ENCODE measurements at places on chromosomes 13 and 19. TPM values are rescaled to one million over a fixed set of nuclear protein-coding genes. Genes with fewer than 3 reads are reported as not detected.
A peak's percentile ranks its signal among the peaks of the same experiment; 100 is the strongest.

DNA sequence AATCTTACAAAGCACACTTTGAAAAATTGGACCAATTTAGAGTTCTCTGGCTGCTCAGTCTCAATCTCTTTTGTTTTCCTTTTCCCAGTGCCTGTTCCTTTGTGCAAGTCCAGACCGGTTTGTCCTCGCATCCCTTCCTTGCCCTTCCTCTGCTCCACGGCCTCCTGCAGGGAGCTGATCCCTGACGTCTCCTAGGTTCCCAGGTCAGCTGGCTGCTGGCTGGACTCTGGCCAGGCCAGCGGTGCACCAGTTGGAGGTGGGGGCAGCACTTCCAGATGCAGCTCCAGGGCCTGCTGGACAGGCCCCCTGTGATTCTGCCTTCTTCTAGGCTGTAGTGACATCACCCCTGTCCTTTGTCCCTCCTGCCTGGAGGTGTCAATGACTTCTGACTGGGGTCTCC lies 44.0 kb upstream of the KPNA3 start:
- no peak for DNase-seq

DNA sequence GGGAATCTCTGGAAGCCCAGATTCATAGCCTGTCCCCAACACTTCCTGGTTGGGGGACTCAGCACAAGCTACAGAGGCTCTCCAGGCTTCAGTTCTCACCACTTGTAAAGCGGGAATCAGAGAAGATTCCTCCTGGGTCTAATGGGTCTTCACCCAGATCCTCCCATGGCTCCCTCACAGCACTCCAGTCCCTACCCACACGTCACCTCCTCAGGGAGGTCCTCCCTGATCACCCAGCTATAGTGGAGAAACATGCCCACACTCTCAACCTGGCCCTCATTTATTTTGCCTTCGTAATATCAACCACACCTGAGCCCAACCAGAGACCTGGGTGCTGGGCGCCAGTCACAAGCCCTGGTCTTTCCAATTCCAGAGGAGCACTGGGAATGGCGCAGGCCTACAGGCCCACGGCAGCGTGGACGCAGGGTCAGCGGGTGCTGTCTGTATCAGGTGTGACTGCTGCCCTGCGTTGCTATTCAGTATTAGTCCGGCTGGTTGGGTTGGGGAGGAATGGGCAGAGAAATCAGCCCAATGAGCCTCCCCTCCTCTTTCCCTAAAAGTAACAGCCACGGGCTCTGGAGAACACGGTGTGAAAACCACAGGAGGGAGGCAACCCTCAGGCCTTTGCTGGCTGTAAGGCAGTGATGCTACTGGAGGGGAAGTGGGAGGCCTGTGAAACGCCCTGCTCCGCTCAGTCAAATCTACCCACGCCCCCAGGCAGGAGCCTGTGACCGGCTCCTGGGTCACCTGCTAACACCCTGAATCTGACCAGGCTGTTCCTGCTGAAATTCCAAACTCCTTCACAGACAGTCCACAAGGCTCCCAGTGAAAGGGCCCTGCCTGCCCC lies 5.2 kb downstream of the AKT2 start:
- DNase-seq = no peak

GRCh38 chr13:47100214-47100853 lies 203.5 kb upstream of the HTR2A start:
- DNase-seq = no peak

DNA sequence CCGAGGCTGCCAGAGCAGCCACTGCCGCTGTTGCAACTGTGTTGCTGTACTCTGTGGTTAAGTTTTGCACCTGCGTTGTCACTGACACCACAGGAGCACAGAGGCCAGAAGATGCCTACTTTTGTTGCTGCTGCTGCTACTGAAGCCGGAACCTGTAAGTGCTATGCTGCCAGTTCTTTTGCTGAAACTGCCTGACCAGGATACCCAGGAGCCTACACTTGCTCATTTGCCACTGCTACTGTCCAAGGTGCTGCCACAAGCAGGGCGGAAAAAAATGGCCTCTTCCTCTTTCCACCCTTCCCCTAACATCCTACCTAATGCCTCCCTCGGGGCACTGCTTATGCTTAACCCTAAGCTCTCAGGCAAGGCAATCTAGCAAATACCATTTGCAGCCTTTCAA lies 29.0 kb upstream of the NBEA start:
- no peak for DNase-seq

- no peak for DNase-seq
These were observed 418 bp downstream of the ZNF444 start for GRCh38 chr19:56141417-56141993.

GRCh38 chr19:15675560-15675959 lies 2.7 kb downstream of the CYP4F12 start:
- DNase-seq = no peak

DNA sequence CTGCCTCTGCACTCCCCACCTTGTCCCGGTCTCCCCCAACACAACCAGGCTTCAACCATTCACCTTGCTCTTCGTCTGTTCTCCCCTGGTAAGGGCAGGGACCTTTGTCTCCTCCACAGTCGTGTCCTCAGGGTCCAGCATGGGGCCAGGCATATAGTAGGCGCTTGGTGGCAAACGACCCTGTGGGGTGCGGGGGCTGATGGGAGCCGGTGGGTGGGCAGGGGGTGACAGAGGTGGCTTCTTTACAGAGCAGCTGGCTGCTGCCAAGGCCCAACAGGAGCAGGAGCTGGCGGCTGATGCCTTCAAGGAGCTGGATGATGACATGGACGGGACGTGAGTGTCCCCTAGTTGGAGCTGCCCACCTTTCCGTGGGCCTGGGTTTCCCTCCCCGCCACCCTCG lies 9.7 kb downstream of the PRKCSH start:
- DNase-seq = no peak

DNA sequence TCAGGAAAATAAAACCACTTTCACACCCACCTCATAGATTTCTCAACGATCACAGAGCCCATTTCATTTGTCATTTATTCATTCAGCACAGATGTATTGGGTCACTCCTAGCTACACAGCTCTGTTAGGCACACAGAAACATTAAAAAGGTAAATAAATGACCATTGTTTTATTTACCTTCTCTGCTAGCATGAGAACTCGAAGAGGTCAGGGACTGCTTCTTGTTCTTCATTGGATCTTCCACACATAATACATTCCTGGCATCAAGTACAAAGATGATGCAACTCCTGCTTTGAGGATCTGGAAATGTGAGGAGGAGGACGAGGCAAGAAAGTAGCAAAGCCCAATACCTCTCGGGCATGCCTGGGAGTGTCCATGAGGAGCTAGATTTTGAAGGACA lies 168.1 kb downstream of the RBM26 start:
- no peak for DNase-seq

- no peak for DNase-seq
These were observed 309.3 kb downstream of the DCT start for GRCh38 chr13:94170145-94170571.

- no peak for DNase-seq
These were observed 13.1 kb downstream of the NAXD start for GRCh38 chr13:110628477-110628793.

GRCh38 chr13:30805603-30806011 lies 70.3 kb downstream of the ALOX5AP start:
- DNase-seq = peak; percentile 68

DNA sequence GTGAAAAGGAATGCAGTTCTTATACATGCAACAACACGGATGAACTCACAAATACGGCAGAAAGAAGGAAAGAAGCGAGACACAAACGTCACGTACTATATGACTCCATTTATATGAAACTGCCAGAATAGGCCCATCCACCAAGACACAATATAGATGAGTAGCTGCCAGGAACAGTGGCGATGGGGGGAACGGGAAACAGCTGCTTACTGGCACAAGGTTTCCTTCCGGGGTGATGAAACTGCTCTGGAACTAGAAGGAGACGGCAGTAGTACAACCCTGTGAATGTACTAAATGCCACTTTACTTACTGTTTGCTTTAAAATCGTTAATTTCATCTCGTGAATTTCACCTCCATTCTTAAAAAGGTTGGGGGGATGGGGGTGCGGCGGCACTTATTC lies 28.9 kb downstream of the MLLT1 start:
- DNase-seq = no peak

GRCh38 chr13:77857531-77858209 lies 61.0 kb downstream of the EDNRB start:
- no peak for DNase-seq

DNA sequence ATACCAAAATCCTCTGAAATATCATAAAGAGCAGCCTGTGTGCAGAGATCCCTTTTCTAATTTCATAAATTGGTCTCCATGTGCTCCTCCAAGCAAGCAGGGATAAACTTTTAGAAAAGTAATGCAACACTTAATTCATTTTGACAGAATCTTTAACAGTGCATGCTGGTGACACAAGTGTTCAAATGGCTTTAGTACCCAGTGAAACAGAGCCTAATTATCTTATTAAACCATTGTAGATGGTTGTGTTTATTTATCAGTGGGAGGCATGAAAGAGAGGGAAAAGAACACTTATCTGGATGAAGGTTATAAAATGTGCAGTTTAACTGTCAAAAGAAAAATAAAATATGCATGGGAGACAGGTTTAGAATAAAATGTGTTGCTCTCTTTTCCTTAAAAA lies 945.0 kb upstream of the PCDH20 start:
- DNase-seq = no peak

DNA sequence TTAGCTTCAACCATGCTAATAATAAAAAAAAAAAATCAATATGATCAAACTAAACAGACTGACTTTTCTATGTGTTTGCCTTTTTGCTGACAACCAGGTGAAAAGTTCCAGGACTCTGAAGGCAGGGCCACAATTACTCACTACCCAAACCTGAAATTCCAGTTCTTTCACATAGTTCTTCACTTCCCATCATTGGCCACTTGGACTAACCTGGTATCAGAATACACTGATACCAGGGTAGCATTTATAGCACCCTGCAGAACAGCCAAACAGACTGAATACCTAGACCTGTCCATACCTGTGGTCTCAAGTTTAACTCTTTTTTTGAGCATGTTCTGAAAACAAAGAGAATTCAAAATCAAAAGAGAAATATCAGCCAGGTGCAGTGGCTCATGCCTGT lies 25.1 kb downstream of the ELF1 start:
- peak; percentile 87 for DNase-seq

GRCh38 chr13:50485979-50486935 lies 357.2 kb downstream of the DLEU7 start:
- no peak for DNase-seq

- DNase-seq = peak; percentile 59
These were observed at the start of gene RHPN2 for GRCh38 chr19:33064792-33065550. Gene RHPN2 (minus strand): TSS chr19:33064888. CDS start chr19:33064852, 36 bp downstream.

DNA sequence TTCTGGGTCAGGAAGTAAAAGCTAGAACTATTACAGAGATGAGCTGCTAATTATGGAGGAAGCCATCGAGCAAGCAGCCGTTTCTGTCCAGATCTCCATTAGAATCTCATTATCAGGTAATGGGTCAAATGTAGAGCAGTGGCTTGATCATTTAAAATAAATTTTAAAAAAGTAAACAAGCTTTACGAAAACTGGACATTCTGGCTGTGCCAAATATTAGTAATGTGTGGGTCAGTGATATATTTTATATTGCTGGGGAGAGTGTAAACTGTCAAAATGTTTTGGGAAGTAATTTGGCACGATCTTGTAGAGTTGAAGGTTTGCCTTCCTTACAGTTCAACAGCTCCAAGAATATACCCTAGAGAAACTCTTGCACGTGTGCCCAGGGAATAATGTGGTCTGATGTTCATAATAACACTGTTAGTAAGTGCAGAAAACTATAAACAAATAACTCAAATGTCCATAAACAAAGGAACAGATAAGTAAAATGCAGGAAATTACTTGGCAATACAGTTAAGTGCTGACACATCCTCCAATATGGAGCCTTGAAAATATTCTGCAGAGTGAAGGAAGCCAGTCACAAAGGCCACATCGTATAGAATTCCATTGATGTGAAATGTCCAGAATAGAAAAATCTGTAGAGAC lies 127.2 kb upstream of the UBL3 start:
- DNase-seq = no peak

- DNase-seq = no peak
These were observed 12.0 kb downstream of the CYP4F2 start for GRCh38 chr19:15885919-15886318.

DNA sequence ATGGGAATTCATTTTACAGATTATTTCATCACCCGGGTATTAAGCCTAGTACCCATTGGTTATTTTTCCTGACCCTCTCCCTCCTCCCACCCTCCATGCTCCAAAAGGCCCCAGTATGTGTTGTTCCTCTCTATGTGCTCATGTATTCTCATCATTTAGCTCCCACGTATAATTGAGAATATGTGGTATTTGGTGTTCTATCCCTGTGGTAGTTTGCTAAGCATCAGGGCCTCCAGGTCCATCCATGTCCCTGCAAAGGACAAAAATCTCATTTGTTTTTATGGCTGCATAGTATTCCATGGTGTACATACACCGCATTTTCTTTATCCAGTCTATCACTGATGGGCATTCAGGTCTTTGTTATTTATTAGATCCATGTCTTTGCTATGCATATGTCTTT lies 894.1 kb upstream of the MIR17HG start:
- no peak for DNase-seq

DNA sequence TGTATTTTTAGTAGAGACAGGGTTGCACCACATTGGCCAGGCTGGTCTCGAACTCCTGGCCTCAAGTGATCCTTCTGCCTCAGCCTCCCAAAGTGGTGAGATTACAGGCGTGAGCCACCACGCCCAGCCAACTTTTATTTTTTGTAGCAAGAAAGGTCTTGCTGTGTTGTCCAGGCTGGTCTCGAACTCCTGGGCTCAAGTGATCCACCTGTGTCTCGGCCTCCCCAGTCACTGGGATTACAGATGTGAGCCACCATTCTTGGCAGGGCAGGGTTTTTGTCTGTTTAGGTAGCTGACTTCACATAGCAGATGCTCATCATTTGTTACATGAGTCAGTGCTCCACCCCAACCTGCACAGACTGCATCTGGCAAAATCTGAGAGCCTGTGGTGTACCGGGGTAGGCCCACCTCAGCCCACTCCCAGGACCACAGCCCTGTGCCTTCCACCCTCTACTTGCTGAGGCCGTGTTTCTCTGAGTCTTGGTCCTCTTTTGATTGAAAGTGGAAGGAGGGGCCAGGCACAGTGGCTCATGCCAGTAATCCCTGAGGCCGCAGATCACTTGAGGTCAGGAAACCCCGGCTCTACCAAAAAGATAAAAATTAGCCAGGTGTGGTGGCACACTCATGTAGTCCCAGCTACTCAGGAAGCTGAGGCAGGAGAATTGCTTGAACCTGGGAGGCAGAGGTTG lies 4.2 kb upstream of the TNPO2 start:
- DNase-seq = no peak

- no peak for DNase-seq
These were observed 838.8 kb downstream of the PCDH9 start for GRCh38 chr13:66391322-66391721.

GRCh38 chr13:46736541-46737310 lies 60.2 kb downstream of the ESD start:
- DNase-seq = no peak

- peak; percentile 46 for DNase-seq
These were observed 9.1 kb upstream of the LHFPL6 start for GRCh38 chr13:39612023-39612637.

SNRPA gene
- 170 TPM for total RNA-seq

GAPDHS gene
- total RNA-seq = not detected

GNA15 gene
- total RNA-seq = 1.5 TPM

LGALS7 gene
- not detected for total RNA-seq

LGALS14 gene
- total RNA-seq = not detected

FLT3 gene
- 0.17 TPM for total RNA-seq

MBOAT7 gene
- 113 TPM for total RNA-seq

KLK15 gene
- not detected for total RNA-seq

SYNGR4 gene
- total RNA-seq = 0.49 TPM

B3GNT3 gene
- 22.2 TPM for total RNA-seq

PLIN4 gene
- 2.3 TPM for total RNA-seq

Measured in HCT116 (cell line).